ENCODE measurements at places on chromosomes 13 and 19.

DNA sequence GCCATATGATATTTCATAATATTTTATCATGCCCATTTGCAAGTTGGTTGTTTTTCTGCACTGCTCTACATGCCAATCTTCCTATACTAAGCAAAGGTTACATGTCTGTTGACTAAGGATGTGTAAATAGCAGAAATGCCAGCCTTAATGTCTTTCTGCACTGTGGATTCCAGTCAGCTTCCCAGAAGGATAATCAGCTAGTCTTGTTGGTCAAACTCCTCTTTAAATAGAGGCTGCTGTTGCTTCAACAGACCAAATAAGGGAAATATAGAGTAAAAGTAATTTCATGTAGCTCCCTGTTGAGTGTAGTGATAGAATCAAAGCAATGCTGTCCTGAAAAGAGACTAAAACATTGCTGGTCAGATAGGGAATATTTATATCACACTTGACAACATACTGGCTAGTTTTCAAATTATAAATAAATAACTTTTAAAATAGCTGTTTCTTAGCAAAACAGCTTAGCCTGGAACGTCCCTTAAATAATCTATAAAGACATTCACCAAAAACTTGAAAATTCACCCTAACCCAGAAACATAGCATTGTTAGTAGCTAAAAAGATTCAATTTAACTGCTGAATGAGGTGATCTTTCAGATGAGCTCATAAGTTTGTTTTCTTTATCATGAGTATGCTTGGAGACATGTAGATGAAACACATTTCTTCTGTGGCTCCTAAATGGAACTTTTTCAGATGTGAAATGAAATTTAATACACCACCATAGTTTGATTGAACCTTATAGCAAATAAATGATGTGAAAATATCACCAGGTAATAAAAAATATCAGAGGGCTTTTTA is 56.6 kb downstream of the FRY start:
- no peak for DNase-seq

- DNase-seq: no peak
These were observed 8.0 kb upstream of the ZNF358 start for GRCh38 chr19:7507884-7508283.

GRCh38 chr13:97100821-97101220 is 106.5 kb upstream of the OXGR1 start:
- DNase-seq: no peak

DNA sequence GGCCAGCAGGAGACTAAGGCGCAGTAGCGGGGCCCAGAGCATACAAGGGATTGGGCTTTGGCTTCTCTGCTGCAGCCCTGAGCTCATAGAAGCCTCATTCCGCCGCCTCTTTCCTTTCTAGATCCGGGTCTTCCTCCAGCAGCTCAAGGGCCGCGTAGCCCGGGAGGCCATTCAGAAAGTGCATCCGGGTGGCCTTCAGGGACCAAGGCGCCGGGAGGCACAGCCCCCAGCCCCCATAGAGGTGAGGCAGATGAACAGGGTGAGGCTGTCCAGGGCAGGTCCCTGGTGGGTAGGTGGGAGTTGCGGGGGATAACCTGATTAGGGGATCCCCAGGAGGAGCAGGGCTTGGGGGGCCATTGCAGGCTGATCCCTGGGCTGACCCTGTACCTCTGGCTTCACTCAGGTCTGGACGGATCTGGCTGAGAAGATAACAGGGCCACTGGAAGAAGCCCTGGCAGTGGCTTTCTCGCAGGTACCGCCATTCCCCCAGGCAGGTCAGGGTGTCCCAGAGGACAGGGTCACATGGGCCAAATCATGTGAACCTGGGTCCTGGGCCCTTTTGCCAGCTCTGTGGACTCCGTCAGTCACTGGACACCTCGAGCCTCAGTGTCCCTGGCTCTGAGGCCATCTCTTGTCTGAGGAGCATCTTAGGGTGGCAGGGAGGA is 1.3 kb downstream of the SNAPC2 start:
- DNase-seq: no peak

DNA sequence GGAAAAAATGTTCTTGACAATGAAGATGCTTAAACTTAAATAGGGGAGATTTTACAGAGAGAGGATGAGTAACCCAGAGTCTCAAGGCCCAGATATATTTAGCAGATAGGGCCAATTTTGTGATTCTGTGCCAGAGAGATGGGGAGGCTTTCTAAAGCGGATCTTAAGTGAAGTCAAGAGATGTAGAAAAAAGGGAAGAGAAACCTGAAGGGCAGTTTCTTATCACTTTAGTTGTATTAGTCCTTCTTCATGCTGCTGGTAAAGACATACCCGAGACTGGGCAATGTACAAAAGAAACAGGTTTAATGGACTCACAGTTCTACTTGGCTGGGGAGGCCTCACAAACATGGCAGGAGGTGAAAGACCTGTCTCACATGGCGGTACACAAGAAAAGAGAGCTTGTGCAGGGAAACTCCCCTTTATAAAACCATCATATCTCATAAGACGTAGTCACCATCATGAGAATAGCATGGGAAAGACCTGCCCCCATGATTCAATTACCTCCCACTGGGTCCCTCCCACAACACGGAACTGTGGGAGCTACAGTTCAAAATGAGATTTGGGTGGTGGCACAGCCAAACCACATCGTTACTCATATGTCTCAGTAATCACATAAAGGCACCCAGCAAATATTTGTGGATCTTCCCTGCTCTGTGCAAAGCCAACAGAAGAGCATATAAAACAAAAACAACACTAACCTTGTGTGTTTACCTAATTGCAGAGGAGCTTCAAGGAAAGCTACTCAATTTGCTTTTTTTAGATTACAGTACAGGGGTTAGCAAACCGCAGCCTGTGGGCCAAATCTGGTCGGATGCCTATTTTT is 102.6 kb upstream of the MYCBP2 start:
- no peak for DNase-seq

- DNase-seq: no peak
These were observed 2.2 kb downstream of the CRTC1 start for GRCh38 chr19:18685597-18686190.

DNA sequence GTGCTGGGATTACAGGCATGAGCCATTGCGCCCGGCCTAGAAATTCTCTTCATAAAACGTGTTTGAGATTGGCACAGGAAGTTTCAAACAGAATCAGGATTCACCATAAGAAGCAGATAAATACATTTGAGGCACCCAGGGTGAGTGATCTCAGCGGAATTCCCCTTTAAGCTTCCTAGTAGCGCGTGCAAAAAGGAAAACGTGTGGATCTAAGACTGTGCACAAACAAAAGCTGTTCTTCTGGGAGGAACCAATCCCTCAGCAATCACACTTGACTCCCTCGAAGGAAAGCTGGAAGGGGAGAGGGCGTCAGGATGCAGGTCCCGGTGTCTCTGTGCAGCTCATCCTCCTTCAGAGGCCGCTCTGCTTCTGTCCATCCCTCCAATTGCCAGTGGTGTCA is 15.5 kb downstream of the MCF2L start:
- no peak for DNase-seq

DNA sequence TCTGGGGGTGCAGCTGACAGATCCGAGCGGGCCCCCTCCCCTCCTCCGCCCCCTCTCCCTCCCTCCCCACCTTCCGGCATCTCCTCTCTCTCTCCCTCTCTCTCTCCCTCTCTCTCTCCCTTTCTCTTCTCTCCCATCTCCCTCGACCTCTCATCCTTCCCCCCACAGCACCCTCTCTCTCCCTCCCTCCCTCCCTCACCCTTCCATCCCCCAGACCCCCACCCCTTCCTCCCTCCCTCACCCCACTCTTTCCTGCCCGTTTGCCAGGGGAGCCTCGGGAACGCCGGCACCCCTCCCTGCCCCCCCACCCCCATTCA is 666 bp downstream of the CELF5 start:
- DNase-seq: no peak

DNA sequence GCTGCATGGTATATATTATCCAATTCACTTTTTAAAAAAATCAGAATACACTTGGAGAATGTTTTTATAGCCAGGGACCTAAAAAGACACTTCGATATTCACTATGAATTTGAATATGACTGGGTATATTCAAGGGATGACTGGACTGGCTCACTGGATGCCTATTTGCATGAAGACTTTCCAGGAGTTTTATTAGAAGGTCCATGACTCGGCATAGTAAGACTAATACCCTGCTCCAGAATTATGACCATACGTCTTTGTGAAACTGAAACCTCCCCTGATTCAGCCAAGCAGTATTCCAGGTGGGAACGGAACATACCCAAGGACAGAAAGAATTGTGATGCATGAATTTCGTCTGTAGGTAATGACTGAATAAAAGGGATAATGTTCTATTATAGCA is 3.9 kb upstream of the FAM216B start:
- no peak for DNase-seq

DNA sequence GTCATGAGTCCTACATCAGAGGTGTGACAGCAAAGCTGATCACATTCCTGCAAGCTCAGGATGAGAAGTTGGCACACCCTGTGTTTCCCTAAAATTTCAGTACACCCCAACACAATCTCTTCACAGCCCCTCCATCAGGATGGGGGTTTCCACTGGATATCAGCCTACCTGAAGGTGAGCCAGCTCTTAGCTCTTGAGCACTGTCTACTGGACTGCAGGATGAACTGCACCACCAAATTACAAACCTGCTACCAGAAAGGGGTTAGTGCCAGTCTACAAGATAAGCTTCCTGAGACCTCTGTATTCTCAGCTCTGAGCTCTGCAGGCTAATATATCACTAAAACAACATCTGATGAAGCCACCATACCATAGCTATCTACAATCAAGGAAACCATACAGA is 1616.2 kb upstream of the SPRY2 start:
- no peak for DNase-seq

All from activated T-cell treated with anti-CD3 and anti-CD28 coated beads for 1 hour (primary cell).